Stimulated activated CD4-positive, alpha-beta T cell treated with anti-CD3 and anti-CD28 coated beads, Interleukin-1b, Interleukin-23, amount 100 ng/mL, for 1 hour (primary cell): ENCODE measurements at places on chromosomes 12 and 14.

GRCh38 chr12:131222329-131223139, 268.8 kb downstream of the ADGRD1 start:
- DNase-seq = no peak

GRCh38 chr12:41795051-41795600, 349.5 kb downstream of the GXYLT1 start:
- DNase-seq = no peak

GRCh38 chr12:122837306-122838265, 2.3 kb downstream of the HIP1R start:
- no peak for DNase-seq

DNA sequence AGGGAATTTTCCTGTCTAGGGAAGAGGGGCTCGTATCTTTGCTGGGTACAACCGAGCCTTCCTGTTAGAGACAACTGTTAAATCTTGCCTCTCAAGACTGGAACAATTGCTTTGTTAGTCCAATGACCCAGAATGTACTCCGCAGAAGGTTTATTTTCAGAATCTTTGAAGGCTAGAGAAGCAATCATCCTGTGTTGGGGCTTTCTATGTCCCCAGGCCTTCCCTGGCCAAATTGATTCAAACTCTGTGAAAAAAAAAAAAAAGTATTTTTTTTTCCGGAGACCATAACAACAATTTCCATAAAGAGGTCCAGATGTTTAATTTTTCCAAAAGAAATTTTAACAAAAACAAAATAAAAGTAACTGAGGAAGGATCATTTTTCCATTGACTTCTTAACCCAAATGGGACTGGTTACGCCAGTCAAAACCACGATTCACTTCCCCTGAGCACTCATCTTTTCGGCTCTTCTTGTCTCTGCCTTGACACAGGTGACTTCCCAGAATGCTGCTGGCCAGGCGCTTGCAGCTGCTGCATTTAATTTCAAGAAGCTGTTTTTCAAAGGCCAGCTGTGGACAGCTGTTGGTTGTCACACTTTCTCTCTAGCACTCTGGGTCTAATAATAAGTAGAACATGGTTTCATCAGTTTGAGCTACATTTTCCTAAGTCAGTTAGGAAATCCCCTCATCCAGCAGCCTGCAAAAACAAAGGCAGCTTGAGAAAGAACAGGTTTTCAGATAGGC, 81.6 kb upstream of the MANSC4 start:
- DNase-seq = no peak

- DNase-seq = no peak
Measured at GRCh38 chr14:80385336-80385735, 174.0 kb upstream of the DIO2 start.

- DNase-seq = no peak
Measured at GRCh38 chr14:24840204-24840893, 206.4 kb upstream of the GZMB start.

DNA sequence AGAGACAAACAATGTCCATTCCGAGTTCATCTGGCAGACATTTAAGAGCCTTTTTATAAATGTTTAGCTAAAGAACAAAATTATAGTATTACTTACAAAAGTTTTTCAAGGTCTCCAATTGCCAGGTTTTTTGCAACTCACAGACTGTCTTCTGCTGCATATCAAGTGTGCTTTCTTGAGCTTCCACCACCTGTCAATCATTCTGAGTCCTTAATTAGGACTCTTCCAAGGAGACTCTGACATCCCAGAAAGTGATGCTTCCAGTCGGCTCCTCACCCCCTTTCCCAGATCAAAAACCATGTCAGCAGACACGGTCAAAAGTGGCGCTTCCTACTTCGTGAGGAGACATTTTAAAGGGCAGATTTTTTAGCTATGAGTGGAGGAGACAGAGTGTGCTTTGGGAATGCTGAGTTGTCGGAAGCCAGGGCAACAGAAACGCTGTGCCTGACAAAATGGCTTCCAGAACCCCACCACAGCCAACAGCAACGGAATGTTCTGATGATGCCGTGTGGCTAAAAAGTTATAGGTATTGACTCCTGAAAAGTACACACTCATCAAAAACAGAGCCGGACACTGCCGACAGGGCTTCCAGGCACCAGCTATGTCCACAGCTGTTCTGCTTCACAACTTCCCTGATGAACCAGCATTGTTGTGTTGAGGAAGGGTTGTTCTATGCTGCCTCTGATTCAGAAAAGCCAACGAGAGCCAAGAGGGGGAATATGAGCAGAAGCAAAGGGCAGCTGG, 116.1 kb upstream of the SLC35F4 start:
- no peak for DNase-seq

GRCh38 chr12:95960241-95960640, 17.1 kb downstream of the AMDHD1 start:
- DNase-seq = no peak

DNA sequence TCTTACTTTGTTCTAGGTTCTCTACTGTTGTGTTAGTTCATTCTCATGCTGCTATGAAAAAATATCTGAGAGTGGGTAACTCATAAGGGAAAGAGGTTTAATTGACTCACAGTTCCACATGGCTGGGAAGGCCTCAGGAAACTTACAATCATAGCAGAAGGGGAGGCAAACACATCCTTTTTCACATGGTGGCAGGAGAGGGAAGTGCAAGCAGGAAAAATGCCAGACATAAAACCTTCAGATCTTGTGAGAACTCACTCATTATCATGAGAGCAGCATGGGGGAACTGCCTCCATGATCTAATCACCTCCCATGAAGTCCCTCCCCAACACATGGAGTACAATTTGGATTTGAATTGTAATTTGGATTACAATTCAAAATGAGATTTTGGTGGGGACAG, 69.6 kb downstream of the MGST1 start:
- no peak for DNase-seq

- DNase-seq = no peak
Measured at GRCh38 chr14:72222046-72222445, 289.8 kb downstream of the RGS6 start.

GRCh38 chr12:27076468-27076867, 5.9 kb downstream of the C12orf71 start:
- no peak for DNase-seq

GRCh38 chr12:109535231-109535862, 38.0 kb downstream of the MMAB start:
- DNase-seq = no peak

- DNase-seq = no peak
Measured at GRCh38 chr12:114669401-114670290, 14.3 kb downstream of the TBX3 start.

- no peak for DNase-seq
Measured at GRCh38 chr12:68236421-68237059, 10.9 kb upstream of the IL26 start.

DNA sequence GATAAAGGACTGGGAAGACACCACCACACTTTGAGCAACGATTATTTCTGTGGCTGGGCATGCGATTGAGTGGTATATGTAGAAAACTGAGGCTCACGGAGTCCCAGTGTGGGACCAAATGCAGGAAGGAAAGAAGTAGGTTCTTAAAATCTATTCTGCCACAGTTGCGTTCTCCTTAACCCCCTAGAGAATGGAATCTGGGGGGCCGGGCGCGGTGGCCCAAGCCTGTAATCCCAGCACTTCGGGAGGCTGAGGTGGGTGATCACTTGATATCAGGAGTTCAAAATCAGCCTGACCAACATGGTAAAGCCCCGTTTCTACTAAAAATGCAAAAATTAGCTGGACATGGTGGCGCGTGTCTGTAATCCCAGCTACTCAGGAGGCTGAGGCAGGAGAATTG, 29.9 kb upstream of the CORO1C start:
- no peak for DNase-seq

GRCh38 chr12:53954694-53955035, at the start of gene HOXC12:
HOXC12 (plus strand) TSS chr12:53954903; CDS start chr12:53954930, 27 bp downstream.
- DNase-seq = no peak

- DNase-seq = no peak
Measured at GRCh38 chr12:53956914-53957536, 2.3 kb downstream of the HOXC12 start.

- no peak for DNase-seq
Measured at GRCh38 chr12:124928912-124929530, 14.6 kb upstream of the UBC start.

GRCh38 chr12:52003591-52003990, 3.2 kb upstream of the TAMALIN start:
- DNase-seq = no peak

- no peak for DNase-seq
Measured at GRCh38 chr12:111777345-111778045, 10.8 kb downstream of the ALDH2 start.

DNA sequence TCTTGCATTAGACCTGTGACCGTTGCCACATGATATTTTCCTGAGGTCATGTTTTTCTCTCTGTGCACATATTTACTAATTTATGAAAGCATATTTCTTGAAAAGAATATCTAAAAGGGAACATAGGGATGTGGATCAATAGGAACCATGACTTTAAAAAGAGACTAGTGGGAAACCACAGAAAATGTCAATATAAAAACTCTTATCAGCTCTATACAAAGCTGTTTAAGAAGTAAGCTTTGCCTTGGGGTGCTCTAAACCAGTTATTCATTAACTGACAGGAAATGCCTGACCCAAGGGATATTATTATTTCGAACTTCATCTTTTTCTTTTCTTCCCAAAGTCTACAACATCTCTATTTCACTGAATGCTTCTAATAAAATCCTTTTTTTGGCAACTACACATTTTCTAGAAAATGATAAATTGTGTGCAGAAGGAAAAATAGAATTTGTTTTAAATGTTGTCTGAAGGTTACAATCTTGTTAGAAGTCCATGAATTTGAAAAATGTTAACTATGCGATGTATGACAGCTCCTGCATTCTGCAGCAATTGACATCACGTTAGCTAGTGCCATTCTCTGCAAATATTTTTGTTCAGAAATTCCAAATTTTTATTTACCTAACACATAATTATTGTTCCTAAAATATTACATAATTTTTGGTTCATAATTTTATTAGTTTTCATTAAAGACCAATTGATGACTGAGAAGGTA, 345.0 kb downstream of the SLC16A7 start:
- no peak for DNase-seq

GRCh38 chr14:95437715-95438114, 78.7 kb downstream of the SYNE3 start:
- no peak for DNase-seq

GRCh38 chr14:29629839-29630238, 297.8 kb downstream of the PRKD1 start:
- DNase-seq = no peak

DNA sequence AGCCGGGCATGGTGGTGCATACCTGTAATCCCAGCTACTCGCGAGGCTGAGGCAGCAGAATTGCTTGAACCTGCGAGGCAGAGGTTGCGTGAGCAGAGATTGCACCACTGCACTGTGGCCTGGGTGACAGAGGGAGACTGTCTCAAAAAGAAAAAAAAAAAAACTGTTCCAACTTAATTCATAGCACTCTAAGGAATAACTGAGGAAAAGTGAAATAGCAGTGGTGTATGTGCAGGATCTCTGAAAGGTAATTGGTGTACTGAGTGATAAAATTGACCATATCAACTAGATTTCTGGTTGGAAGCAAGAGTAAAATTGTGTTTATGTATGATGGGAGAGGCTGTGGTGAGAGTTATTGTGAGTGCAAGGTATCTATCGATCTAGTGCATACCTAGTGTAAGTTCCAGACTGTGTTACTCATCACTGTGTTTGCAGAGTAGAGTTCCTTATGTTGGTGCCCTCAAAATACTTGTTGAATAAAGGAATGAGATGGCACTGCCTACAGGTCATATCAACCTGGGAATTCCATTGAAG, 6.3 kb downstream of the CAND1 start:
- DNase-seq = no peak

- DNase-seq = no peak
Measured at GRCh38 chr12:108983227-108983626, 37.6 kb downstream of the SVOP start.

GRCh38 chr14:64730681-64731080, 26.5 kb downstream of the PLEKHG3 start:
- no peak for DNase-seq

DNA sequence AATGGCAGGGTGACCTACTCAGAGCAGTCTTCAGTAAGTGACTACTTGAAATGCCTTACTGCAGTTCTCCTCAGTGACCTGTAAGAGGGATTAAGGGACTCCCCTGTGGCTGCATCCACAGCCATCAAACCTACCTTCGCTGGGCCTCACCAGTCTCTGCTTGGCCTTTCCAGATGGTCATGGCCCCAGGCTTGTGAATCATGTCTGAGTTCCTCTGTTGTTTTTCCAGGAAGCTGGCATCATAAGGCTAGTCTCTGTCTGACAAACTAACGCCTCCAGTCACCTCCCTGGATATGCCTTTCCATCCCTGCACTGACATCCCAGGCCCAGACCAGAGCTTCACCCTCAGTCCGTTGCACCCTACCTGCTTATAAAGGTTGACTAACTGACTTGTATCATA, 14.0 kb downstream of the RNASE2 start:
- DNase-seq = no peak

- no peak for DNase-seq
Measured at GRCh38 chr12:58703866-58704265, 216.4 kb downstream of the LRIG3 start.

DNA sequence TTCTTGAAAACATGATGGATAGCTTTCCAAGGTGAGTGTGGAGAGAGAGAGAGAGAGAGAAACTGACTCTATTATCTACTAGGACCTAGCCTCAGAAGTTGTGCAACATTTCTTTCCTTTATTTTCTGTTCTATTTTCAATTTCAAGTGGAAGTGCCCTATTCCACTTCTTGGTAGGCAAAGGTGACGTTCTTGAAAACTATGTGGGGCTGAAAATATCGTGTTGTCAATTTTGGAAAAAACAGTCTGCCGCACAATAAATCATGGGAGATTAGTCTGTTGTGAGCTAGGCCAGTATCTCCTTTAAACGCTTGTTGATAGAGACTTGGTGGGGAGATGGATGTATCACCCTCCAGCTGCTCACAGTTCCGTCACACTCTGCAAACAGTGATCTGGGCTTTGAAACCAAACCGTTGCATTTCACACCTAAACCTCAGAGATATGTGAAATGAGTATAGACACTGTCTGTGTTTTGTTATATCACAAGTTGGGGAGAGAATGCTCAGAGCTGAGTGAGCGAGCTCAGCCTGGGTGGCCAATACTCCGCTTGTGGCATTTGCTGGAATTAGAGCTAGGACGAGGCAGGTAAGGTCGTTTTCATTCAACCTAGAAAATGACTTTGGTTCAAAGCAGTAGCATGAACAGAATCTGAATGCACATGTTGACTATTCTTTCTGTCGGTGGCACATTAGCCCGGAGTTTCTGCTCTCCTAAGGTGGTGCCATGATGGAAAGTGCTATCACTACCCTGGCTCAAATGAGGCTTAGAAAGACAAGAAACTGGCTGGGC, 75.1 kb upstream of the ST8SIA1 start:
- no peak for DNase-seq

- no peak for DNase-seq
Measured at GRCh38 chr12:107618106-107618505, 67.5 kb upstream of the PWP1 start.

- no peak for DNase-seq
Measured at GRCh38 chr14:102764220-102764671, 13.0 kb upstream of the TRAF3 start.

- no peak for DNase-seq
Measured at GRCh38 chr12:59164991-59165718, 244.9 kb upstream of the LRIG3 start.

- DNase-seq = no peak
Measured at GRCh38 chr12:98758331-98758730, 113.2 kb downstream of the APAF1 start.
